ENCODE measurements at places on chromosomes 16 and 17.
A peak's percentile ranks its signal among the peaks of the same experiment; 100 is the strongest.

DNA sequence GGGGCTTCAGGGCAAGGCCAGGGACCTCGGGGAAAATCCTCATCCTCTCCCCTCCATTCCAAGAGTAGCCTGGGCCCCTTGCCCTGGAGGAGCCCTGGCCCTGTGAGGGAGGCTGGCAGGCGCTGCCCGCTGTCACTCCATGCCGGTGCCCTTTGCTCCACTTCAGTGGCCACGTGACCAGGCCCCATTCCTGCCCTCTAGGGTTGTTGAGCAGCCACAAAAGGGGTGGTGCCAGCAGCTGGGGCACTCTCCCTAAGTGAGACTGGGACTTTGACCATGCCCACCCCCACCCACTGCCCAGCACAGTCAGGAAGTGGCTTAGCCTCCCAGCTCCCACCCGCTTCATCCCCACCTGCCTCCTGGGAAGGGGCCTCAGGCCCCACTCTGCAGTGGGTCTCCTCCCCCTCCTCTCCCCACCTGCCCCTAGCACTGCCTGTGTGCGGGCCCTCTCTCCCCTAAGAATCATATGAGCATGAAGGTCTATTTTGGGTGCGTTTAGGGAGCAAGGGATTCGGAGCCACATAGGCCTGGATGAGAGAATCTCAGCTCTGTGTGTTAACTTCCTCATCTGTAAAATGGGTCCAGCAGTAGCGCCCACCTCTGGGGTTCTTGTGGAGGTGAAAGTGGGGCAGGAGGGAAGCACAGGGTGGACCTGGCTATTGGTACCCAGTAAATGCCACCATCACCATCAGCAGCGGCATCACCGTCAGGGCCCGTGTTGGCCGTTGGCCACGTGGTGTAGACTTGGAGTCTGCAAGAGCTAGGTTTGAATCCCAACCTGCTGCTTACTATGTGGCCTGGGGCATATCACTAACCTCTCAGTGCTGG, 7.2 kb downstream of the PDK2 start:
- no peak for DNase-seq

DNA sequence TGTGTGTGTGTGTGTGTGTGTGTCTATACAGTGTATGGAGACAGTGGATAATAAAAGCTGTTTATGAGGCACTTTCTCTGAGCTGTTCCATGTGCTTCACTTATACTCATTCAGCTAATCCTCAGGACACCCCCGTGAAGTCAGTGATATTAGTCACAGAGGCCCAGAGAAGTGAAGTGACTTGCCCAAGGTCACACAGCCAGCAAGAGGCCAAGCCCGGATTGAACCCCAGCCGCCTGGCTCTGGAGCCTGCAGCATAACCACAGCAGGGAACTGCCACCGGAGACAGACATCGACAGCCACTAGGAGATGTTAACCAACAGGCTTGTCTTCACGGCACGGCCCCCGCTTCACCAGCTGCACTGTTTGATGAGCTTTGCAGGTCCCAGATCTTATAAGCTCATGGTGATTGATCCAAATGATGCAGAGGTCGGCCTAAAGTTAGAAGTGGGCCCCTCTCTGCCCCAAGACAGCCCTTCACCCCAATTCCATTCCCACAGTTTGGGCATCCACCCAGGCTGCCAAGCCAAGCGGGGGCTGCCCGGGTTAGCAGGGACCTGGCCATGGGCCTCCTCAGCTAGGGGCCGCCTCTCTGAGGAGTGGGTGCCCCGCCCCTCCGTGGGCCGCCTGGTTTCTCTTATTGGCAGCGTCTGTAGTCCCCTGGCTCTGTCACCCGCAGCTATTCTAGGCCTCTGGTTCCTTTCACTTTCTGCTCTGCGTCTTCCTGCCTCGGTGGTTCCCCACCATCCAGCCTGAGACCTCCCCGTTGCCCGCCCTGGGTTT, 30.9 kb downstream of the SOCS1 start:
- DNase-seq: peak; percentile 69

- DNase-seq: no peak
These were observed 55.6 kb downstream of the CYTH1 start for GRCh38 chr17:78726513-78726912.

DNA sequence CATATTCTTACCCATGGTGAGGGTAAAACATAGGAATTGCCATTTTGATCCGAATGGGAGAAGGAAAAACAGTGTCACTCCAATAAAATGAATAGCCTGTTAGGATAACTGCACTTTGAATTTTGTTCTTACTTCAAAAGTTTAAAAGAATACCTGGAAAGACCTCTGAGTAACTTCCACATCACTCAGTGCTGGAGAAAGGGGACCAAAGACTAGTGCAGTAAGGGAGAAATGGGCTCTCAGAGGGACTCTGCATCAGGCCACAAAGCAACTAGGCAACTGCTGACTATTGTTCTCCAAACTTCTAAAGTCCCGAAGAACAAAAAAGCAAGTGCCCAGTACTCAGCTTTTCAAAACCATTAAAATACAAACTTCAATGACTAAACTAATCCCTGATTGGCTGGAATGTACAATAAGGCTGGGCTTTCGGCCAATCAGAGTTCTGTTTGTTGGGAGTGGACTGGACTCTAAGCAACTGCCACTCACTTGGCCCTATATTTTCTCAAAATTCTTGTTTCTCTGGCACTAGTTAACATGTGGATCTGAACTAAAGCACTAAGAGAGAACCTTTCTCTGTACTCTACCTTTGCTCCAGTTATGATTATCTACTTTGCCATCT, 6.2 kb downstream of the DNAJC7 start:
- DNase-seq: peak; percentile 72

GRCh38 chr16:8146256-8147012, 443.9 kb downstream of the TMEM114 start:
- DNase-seq: no peak

DNA sequence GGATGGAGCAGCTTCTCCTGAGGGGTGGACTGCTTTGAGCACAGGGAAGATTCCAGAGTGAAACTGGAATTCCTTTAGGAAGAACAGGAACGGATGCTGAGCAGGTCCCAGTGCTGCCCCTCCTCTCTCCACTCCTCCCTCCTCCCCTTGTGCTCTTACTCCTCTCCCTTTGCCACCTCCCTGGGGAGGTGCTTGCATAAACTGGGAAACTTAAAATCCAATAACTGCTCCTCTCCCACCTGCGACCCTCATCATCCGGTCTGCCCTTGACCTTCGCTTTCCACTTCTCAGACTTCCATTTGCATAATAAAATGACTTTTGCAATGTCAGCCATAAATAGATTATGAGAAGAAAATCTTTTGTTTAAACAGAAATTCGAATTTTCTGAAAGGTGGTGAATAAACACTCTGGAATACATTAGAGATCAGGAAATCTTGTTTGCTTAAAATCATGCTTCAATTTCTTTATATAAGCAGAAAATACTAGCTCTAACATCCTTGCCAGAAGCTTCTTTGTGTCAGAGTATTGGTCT, 23.7 kb downstream of the HSBP1 start:
- no peak for DNase-seq

- DNase-seq: no peak
These were observed 168.2 kb downstream of the VPS53 start for GRCh38 chr17:546456-546855.

GRCh38 chr16:71923941-71924690, 28.8 kb downstream of the IST1 start:
- DNase-seq: no peak

DNA sequence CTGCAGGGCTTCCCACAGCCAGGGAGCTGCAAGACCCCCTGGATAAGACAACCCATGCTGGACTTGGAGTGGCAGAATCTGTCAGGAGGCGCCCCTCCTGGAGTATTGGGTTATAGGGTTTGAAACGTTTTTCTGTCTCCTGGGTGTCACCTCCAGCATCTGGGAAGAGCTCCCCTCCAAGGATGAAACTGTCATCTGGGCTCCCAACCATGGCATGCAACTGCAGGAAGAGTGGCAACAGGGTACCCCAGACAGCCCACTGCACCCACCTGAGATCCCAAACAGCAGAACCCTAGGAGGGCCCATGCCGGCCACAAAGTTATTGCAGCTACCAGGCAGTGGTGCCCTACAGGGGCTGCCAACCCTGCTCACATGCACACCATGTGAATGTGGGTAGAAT, 636 bp upstream of the GSG1L start:
- DNase-seq: no peak

DNA sequence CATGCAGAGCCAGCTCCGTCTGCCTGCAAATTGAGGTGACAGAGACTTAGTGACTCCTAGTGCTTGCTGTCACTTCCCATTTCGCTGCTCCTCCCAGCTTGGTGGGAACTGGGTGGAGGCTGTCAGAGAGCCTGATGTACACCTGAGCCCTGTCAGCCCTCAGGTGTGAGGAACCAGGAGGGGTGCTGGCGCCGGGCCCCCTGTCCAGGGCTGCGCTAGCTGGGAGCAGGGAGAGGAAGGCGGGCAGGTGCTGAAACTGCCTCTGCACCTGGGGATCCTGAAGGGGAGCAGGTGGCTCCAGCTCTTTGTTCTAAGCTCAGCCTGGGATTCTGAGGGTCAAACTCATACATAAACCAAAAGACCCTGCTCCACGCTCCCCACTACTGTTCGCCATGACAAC, 10.8 kb upstream of the WSCD1 start:
- no peak for DNase-seq

GRCh38 chr16:12171706-12172105, 195.2 kb downstream of the SNX29 start:
- no peak for DNase-seq

DNA sequence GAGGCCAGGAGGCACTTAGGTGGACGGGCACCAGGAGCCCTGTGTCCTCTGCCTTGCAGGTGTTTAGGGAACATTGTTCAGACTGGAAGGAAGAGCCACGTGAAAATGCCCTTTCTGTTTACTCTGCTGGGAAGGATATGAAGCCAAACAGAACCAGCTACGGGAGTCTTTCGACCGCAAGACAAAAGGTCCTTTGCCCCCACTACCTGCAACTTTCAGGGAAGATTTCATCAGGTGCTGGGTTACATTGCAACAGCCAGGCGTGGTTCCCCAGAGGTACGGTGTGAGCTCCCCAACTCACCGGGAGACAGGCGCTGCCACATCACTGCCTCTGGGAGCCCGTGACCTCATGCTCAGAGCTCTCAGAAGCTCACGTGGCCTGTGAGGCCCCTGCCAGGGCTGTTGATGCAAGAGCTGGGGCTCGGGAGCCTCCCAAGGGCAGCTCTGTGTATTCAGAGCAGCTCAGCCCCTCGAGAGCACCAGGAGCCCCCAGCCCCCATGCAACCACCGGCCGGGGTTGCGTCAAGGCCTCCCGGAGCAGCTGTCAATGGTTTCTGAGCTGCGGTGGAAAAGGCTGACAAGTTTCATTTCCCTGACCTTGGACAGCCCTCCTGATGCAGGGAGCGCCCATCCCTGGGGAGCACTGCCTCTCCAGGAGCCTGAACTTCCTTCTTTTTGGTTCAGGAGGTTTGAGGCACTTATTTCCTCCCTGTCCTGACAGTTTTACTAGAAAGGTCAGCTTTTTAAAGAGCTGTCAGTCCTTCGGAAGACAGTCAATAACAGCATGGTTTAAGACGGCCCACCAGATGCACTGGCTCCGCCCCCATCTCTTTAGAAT, 42.1 kb downstream of the TBC1D16 start:
- peak; percentile 29 for DNase-seq

DNA sequence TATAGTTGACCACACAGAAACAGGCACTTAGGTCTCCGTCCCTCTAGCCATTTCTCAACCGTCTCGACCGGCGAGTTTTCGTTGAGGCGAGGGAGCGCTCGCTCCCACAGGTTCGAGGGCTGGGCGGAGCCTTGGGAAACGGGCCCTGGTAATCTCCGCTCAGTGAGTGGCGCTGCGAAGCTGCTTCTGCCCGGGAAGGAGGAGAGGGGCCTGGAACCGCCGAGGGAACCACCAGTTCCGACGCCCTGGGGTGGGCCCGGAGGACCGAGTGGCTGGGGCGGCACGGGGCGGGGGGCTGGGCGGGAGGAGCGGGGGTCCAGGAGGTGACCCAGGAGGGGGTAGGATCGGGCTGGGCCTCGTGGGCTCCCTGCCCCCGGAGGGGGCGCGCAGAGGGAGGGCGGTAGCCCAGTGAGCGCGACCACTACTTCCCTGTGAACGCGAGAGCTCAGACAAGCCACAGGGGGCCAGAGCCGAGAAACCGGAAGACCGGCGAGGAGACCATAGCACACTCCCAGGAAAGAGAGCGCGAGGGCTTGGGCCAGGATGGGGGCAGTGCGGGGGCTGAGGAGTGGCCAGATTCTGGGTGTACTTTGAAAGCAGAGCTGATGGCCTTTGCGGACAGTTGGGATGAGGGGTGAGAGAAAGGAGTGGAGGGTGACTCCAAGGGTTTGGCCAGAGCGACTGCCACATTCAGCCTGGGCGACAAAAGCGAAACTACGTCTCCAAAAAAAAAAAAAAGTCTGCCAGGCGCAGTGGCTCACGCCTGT, 29.9 kb upstream of the ARL4D start:
- DNase-seq: peak; percentile 92

GRCh38 chr17:47813512-47814031, 8.0 kb downstream of the OSBPL7 start:
- no peak for DNase-seq

GRCh38 chr17:68863091-68863652, 92.0 kb downstream of the ABCA8 start:
- no peak for DNase-seq

DNA sequence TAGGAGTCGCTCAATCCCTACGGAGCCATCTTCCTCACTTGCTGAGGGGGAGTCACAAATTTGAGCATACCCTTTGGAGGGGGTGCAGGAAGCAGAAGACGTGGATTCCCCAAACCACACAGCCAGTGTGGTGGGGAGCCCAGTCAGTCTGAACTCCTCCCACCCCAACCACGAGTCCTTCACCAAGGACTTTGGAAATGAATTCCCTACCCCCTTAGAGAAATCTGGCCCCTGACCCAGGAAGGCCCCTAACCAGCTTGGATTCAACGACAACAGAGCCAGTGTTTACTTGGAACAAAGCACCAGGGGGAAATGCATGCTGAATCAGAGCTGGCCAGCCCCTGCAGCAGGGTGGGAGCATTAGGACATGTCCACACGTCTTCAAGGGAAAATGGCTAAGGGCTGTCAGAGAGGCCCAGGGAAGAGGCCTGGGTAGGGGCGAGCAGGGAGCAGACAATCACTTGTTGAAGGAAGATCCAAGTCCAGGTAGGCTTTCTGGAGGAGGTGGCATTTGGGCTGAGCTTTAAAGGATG, 5.5 kb upstream of the TMEM92 start:
- DNase-seq: no peak

GRCh38 chr17:47703191-47703591, 9.2 kb downstream of the TBKBP1 start:
- DNase-seq: peak; percentile 31

DNA sequence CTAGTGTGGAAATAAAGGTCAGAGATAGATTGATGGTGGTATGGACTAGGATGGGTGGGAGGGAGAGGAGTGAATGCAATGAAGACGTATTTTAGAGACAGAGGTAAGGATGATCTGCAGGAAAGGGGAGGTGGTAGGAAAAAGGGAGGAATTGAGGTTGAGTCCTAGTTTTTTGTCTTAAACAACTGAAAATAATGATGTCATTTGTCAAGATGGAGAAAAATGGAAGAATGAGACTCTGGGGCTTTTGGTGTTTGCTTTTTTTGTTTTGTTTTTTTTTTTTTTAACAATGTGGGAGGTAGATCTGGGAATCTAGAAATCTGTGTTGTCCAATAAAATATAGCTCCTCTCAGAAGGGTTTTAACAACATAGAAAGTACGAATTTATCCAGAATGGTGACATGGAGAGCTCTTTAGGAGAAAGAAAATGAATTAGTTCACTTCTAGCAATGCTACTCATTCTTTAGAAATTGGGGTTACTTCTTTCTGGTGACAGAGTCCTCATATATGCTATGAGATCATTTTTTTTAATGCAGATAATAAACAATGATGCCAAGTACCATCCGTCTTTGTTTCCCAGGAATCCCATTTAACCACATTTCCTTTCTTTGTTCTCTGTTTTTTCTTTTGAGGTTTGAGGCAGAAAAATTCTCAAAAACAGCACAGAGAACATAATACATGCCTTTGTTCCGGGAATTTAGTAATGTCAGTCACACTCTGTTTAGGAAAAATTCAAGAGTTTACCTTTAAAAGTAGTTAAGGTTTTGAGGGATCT, 225.3 kb upstream of the COX10 start:
- no peak for DNase-seq

Measured in hematopoietic multipotent progenitor cell treated with erythropoietin and hydrocortisone succinate and interleukin-3 and kit ligand, for 6 days (in vitro differentiated cells).